Left lung (tissue), 14 donors: ENCODE measurements at places on chromosomes 13 and 19. TPM values are rescaled to one million over a fixed set of nuclear protein-coding genes. Genes with fewer than 3 reads are reported as not detected.

- peak; percentile 74 for DNase-seq
These were observed 136.3 kb upstream of the SERP2 start for GRCh38 chr13:44237276-44237767.

DNA sequence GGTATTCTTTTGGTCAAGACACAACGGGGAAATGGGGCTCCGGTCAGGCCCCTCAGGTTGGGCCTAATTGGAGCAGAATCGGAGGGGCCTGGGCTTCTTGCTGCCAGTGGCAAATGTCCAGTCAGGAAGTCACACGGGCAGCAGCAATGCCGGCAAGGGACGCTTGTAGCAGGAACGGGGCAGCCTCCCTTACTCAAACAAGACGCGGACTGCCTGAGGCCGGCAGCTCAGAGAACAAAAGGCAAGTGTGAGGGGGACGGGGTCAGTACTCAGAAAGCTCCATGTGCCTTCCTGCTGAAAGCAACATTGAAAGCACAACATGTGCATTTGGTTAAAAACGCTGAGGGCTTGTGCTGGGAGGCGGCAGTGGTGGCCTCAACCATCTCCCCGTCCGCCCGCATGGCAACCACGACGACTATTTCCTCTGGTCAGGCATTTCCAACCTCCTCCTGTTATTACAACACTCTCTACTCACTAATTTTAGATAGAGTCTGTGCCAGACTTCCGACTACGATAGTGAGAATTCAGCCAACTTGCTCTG, 20.5 kb upstream of the RASA3 start:
- DNase-seq, result no peak

SYCN gene
- total RNA-seq, result not detected

CPB2 gene
- total RNA-seq, result 5.1 TPM

KANK3 gene
- total RNA-seq, result 29.0 TPM
